ENCODE measurements at places on chromosomes 16 and 17.
A peak's percentile ranks its signal among the peaks of the same experiment; 100 is the strongest.

DNA sequence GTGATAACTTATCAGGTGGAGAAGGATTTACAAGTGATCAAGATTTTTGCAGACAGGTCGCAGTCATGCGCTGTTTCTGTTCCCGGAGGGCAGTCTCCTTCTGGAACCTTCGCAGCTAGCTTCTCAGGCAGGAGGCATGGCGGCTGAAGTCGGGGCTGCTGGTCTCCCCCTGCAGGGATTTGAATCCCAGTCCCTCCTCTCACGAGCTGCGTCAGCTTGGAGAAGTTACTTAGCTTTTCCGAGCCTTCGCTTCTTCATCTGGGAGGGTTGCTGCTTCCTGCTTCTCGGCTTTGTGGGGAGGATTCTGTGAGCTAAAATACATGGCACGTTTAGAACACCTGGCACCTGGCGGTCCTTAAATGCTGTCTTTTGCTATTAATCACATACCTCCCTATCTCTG, 287.8 kb upstream of the FOXF1 start:
- DNase-seq, result no peak

- no peak for DNase-seq
Observed at GRCh38 chr17:45001310-45001709, 33.2 kb upstream of the C1QL1 start.

GRCh38 chr17:75250009-75250471, 11.4 kb downstream of the GGA3 start:
- DNase-seq, result no peak

DNA sequence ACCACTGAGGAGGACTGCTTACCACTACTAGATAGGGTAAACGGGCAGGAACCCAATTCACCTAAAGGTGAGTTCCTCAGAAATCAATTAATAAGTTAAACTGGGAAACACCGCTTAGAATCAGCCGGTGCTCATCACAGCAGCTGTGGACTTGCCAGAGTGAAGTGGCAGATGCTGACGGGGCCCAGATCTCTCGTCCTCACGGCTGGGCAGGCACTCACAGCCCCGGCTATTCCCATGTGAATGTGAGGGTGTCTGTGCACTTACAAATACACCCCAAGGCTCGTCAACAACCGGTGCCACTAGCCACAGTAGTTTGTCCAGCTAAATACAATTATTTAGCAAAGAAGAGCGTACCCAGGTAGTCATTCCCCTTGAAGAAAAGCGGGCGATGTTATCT, 29.7 kb downstream of the MBTPS1 start:
- DNase-seq, result no peak

DNA sequence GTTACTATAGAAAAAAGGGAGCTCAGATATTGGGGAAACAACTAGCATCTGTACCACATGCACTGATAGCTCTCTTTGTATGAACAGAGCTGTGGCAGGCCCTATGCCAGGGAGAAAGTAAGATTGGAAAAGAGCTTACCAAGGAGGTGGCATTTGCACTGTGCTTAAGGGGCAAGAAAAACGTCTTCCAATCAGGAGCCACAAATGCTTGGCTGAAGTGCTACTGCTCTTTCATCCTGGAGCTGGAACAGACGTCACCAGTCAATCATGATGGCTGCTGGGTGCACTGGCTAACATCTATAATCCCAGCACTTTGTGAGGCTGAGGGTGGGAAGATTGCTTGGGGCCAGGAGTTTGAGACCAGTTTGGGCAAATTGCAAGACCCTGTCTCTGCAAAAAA, 218.5 kb downstream of the SEC14L1 start:
- no peak for DNase-seq

GRCh38 chr17:6456914-6457687, 12.8 kb downstream of the PIMREG start:
- DNase-seq, result no peak

- DNase-seq, result peak; percentile 65
Observed at GRCh38 chr17:21282231-21282630, 2.3 kb upstream of the MAP2K3 start.

DNA sequence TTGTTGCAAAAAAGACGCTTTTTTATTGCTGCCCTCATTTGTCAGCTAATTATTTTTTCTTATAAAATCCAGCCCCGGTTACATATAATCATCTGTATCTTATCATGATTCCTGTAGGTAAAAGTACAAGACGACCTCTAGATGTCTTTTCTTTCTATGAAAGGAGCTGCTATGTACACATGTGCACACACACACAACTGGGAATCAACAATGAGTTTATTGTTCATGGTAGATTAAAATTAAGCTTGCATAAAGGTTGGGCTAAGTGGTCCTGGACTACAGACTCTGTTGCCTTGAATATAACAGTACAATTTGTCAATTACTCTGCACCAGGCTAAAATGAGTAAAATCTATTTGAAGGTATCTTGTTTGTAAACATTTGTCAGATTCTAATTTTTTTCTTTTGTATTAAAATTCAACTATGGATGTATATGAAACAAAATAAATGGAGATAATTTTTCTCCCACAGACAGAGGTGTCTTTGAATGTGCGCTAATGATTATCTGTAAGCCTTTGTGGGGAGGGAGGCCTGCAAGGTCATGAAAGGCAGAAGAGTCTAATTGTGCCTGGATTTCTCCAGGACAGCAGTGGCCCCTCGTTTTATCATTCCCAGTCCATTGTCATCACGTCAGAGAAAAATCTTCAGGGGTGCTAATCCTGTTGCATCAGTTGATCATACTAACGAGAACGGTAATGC, 13.4 kb downstream of the C17orf58 start:
- no peak for DNase-seq

GRCh38 chr17:78408476-78409050, 30.1 kb downstream of the PGS1 start:
- no peak for DNase-seq

DNA sequence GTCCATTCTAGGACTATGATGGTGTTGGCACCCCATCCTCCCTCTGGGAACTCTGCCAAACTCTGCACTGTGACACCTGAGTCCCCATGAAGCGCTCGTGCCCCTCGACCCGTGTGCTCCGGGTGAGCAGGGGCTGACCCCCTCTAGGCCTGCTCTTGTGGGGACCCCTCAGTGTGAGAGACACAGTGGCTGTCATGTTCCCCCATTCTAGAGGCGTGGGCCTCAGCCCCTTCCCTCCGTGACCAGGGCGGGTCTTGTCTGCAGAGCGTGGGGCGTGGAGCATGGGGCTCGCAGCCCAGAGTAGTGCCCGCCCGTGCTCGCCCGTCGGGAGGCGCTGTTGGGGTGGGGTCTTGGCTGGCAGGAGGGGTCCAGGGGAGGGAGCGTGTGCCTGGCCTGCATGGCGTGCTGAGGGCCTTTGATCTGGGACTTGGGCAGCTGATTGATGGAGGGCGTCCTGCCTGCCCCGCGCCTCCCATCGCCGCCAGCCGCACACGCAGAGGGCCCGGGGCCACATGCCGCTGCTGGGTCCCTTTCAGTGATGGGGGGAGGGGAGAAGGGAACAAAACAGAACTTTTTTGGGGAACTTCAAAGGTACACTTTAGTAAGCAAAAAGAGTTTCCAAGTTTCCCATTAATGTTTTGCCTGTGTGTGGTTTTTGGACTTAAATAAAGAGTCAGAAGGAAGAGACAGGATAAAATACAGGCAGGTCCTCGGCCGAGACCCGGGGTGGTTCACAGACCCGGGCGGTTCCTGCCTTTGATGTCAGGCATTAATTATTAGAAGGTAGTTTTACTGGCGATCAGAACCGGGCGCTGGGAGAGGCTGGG, 22.5 kb downstream of the CENPX start:
- no peak for DNase-seq

DNA sequence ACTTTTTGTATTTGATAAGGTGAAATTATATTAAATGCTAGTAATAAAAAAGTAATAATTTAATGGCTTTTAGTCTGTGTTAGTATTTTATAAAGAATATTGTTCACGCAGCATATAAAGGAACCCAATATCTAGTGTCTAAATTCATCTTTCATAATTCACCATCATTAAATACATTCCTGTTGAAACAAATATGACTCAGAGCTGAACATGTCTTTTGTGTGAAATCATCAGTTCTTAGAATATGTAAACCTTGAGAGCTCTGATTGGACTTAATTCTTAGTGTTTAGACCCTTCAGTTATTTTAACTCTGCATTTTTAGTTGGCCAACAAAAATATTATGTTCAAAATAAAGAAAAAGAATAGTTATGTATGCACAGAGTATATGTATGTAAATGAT, 71.8 kb downstream of the ABHD15 start:
- DNase-seq, result no peak

GRCh38 chr16:61823326-61823725, 212.9 kb downstream of the CDH8 start:
- DNase-seq, result no peak

DNA sequence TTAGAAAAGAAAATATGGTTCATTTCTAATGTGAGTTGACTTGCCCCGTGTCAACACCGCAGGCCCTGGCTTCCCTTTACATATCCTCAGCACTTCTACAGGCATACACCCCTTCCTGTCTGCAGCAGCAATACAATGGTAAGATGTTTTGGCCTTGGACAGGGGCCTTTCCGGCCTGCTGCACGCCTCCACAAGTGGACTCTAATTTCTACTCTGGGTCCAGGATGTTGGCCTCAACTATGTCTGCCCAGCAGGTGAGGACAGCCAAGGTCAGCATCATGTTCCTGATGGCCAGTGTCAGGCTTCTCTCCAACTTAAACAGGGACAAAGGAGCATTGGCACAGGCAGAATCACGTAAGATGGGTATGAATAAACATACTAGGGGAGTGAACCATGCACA, 11.0 kb downstream of the C17orf67 start:
- DNase-seq, result no peak

GRCh38 chr17:82781894-82782274, 30.0 kb downstream of the TBCD start:
- no peak for DNase-seq

- no peak for DNase-seq
Observed at GRCh38 chr17:82709024-82709675, 7.4 kb upstream of the FN3KRP start.

GRCh38 chr17:81513372-81513752, 763 bp upstream of the ACTG1 start:
- DNase-seq, result no peak

GRCh38 chr17:7262935-7263800, 890 bp upstream of the CLDN7 start:
- DNase-seq, result no peak

GRCh38 chr17:76909971-76910760, 42.0 kb downstream of the MGAT5B start:
- DNase-seq, result no peak

DNA sequence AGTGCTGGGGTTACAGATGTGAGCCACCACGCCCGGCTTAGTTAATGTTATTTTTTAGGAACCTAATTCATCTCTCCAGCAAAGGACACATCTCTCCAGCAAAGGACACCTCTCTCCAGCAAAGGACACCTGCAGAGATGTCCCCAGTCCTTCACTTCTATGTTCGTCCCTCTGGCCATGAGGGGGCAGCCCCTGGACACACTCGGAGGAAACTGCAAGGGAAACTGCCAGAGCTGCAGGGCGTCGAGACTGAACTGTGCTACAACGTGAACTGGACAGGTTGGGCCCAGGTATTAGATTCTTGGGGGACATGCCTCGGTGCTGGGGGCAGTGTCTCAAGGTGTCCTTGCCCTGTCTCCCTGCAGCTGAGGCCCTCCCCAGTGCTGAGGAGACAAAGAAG, 4.7 kb downstream of the PFAS start:
- DNase-seq, result no peak

GRCh38 chr16:65867276-65867960, 499.1 kb upstream of the CDH5 start:
- DNase-seq, result no peak

- no peak for DNase-seq
Observed at GRCh38 chr16:11949527-11949926, 7.7 kb upstream of the NPIPB2 start.

- DNase-seq, result no peak
Observed at GRCh38 chr17:52758481-52758880, 600.0 kb upstream of the CA10 start.

- DNase-seq, result no peak
Observed at GRCh38 chr16:56019274-56019673, 144.1 kb upstream of the CES5A start.

DNA sequence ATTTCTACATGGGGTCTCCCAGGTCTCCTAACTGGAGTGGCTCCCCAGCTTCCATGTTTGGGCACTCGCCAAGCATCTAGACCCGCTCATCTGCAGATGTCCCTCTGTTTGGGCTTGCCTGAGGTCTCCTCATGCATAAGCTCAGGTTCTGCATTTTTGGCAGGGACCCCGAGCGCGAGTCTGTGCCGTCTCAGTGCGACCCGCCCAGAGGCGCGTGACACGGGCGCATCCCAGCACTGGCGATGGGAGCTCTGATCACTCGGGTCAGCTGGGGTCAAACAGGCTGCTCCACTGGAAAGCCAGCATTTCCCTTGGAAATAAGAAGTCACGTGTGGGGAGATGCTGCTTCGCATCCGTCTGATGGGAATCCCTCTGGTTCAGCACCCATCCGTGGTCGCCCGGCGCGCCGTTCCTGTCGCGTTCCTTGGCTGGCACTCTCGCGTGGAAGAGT, 56.9 kb upstream of the FASN start:
- no peak for DNase-seq

DNA sequence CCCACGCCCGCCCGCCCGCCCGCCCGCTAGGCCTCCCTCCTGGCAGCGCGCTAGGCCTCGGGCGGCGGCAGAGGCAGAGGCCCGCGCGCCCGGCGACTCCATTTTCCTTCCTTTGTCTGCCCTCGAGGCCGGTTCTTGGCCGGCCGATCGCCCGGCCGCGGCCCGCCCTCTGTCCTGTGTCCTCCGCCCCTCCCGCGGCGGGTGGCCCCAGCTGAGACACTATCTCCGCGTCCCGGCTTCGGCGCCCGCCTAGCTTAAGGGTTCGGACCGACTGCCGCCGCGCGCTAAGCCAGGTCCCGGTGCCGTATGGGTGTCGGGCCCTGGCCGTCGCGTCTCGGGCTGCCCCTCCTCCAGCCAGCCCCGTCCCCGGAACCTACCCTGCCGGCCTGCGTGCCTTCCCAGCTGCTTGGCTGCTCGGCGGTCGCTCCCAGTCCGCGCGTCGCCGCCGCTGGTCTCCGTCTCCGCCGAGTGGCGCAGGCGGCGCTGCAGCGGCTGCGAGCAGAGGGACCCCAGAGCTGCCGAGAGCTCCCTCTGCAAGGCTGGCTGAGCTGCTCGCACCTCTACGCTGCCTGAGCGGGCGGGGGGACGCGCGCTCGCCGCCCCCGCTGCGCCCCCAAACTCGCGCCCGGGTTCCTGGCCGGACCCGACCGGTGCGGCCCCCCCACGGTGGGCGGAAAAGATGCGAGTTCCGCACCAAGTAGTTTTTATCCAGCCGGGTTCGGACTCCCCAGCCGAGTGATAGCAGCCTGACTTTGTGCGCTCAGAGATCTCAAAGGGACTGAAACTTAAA, 787 bp downstream of the CTCF start:
- DNase-seq, result no peak

DNA sequence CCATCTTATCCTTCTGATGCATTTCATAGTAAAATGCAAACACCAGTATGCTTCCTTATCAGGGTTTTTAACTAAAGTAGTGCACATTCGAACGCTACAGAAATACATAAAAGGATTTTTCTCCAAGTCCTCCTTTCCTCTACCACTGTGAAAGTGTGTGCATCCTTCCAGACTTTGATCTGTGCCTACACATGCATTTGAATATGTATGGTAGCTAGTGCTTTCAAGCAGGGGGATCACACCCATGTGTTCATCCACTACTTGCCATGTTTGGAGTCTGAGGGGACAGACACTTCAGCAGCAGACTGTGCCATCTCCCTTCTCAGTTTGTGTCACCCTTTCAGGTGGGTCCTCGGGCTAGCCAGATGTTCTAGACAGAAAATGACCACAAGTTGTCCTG, 14.9 kb downstream of the LDHD start:
- DNase-seq, result no peak

- no peak for DNase-seq
Observed at GRCh38 chr16:62926121-62926801, 890.0 kb upstream of the CDH8 start.

- no peak for DNase-seq
Observed at GRCh38 chr16:84029297-84030047, 13.1 kb downstream of the SLC38A8 start.

Data from epithelial cell of prostate (primary cell).